Left colon (tissue), 2 donors: ENCODE measurements at places on chromosomes 6 and 20. TPM values are rescaled to one million over a fixed set of nuclear protein-coding genes. Genes with fewer than 3 reads are reported as not detected.

The ZSCAN12 gene
- 5.1 TPM for total RNA-seq

The NRN1 gene
- 4.9 TPM for total RNA-seq

The PPP1R11 gene
- 92.9 TPM for total RNA-seq

The RWDD2A gene
- 3.3 TPM for total RNA-seq

The RAET1L gene
- not detected for total RNA-seq

The CAP2 gene
- total RNA-seq, result 3.4 TPM

The CRISP3 gene
- not detected for total RNA-seq

The OR12D3 gene
- total RNA-seq, result not detected

The SEL1L2 gene
- total RNA-seq, result not detected

The DEFB127 gene
- not detected for total RNA-seq
